ENCODE measurements at places on chromosomes 2 and 18.

- DNase-seq, result no peak
Measured at GRCh38 chr2:97733341-97734035, 20.1 kb downstream of the ZAP70 start.

DNA sequence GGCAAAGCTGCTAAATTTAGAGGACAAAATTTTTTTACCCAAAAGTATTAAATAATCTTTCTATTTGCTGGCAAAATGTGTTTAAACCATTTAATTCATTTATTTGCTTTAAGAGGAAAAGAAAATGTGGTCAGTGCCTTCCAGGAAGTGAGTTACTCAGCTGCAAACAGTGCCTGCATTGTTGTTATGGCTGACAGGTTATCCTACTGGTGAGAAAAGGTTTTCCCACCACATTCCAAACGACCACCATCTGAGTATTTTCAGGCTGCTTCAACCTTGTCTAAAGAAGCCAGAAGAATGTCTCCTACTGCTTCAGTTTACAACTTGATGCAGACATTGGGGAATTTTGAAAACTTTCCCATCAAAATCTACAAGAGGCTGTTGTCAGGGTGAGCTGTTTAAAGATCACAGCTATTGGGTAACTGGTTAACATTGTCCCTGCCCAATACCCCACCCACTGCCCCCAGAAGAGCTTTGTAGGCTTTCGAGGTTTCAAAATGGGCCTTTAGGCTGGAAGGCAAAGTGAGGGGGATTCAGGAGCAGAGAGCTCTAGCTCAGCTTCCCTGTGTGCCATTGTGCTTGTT, 461.3 kb upstream of the FANCL start:
- no peak for DNase-seq

- no peak for DNase-seq
Measured at GRCh38 chr2:46216213-46216612, 81.0 kb upstream of the EPAS1 start.

GRCh38 chr2:6454286-6454990, 411.3 kb downstream of the CMPK2 start:
- no peak for DNase-seq

DNA sequence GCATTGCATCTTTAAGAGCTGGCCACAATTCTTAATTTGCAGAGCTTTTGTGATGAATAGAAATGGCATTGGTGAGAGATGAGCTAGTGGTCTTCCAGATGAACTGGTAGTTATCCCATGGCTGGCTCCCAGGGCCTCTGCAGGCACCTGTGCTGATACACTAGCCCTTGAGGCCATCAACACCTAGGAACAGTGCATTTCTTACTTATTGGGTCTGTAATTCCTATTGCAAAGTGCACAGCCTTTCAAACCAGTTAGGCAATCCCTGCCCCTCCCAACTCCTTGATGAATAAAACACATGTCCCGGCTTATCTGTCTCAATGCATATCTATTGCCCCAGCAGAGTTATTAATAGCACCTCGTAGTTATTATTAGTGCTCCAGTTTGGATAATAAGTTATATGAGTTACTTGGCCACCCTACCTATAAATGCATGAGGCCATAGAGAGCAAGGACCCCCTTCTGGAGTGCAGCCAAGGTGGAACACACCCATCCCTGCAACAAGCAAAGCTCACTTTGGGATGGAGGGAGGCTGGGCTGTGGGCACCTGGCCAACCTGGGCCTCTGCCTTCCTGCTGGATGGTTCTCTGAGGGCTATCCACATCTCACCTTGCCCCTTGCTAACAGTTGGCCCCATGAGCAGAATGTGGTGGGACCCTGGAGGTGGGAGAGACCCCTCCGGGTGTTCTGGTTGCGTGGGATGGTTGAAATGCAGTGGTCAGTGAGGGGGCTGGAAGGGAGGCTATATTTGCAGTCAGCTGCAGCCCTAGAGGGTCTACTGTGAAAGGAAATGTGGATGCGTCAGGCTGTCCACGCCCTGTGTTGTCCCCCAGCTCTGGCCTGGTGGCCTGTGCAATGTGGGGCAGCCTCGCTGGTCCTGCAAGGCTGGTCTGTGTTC, 455.9 kb upstream of the HS6ST1 start:
- no peak for DNase-seq

GRCh38 chr18:40832362-40832761, 1122.7 kb upstream of the PIK3C3 start:
- DNase-seq, result no peak

GRCh38 chr2:112029164-112029563, 25.9 kb upstream of the TMEM87B start:
- no peak for DNase-seq

GRCh38 chr2:220998156-220998555, 573.9 kb downstream of the EPHA4 start:
- no peak for DNase-seq

- no peak for DNase-seq
Measured at GRCh38 chr2:43125090-43125998, 101.1 kb downstream of the ZFP36L2 start.

- no peak for DNase-seq
Measured at GRCh38 chr18:11955239-11956029, 25.9 kb upstream of the IMPA2 start.

DNA sequence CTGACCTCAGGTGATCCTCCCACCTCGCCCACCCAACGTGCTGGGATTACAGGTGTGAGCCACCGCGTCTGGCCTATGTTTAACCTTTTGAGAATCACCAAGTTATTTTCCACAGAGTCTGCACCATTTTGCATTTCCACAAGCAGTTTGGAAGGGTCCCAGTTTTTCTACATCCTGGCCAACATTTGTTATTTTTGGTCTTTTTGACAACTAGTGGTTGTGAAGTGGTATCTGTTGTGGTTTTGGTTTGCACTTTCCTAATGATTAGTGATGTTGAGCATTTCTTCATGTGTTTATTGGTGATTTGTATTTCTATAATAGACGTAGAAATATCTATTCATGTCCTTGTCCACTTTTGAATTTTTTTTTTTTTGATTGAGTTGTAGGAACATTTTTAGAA, 67.9 kb downstream of the BIRC6 start:
- DNase-seq, result no peak

- DNase-seq, result no peak
Measured at GRCh38 chr18:36402765-36403396, 105.4 kb downstream of the FHOD3 start.

DNA sequence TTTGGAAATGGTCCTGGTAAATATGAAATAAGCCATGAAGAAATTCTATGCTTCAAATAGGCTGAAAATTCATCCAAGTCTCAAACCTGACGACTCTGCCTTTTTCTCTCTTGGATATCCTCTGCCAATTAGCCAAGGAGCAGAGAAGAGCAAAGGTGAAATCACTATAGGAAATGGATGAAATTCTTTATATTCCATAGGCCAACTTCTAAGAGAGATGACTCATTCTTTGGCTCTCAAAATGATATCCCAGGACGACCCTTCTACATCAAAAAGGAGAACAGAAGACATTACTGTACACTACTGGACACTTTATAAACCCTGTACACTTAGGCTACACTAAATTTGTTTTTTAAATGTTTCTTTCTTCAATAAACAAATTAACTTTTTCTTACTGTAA, 22.7 kb downstream of the PDE1A start:
- no peak for DNase-seq

- DNase-seq, result no peak
Measured at GRCh38 chr2:152307863-152308262, 27.1 kb upstream of the FMNL2 start.

- DNase-seq, result no peak
Measured at GRCh38 chr2:52395912-52396311, 1364.0 kb upstream of the NRXN1 start.

DNA sequence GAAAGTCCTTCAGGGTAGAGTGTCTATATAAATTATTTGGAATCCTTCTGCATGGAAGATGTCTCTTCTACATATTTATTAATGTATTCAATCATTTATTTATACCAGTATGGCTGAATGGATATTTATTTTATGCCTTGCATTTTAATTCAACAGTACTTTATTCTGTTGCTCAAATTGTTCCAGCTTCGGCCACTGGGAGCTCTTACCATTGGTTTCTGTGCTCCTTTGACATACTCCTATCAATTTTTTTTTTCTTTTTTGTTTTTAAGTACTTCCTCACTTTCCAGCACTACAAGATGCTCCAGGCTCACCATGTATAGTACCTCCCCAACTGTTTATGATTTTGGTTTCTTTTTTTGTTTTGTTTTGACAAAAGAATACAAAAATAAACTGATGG, 39.4 kb upstream of the WIPF1 start:
- DNase-seq, result no peak

GRCh38 chr2:189726271-189726670, 36.3 kb downstream of the OSGEPL1 start:
- no peak for DNase-seq

GRCh38 chr2:158969162-158969714, 798 bp downstream of the TANC1 start:
- no peak for DNase-seq

- no peak for DNase-seq
Measured at GRCh38 chr2:123917241-123917640, 107.8 kb upstream of the CNTNAP5 start.

DNA sequence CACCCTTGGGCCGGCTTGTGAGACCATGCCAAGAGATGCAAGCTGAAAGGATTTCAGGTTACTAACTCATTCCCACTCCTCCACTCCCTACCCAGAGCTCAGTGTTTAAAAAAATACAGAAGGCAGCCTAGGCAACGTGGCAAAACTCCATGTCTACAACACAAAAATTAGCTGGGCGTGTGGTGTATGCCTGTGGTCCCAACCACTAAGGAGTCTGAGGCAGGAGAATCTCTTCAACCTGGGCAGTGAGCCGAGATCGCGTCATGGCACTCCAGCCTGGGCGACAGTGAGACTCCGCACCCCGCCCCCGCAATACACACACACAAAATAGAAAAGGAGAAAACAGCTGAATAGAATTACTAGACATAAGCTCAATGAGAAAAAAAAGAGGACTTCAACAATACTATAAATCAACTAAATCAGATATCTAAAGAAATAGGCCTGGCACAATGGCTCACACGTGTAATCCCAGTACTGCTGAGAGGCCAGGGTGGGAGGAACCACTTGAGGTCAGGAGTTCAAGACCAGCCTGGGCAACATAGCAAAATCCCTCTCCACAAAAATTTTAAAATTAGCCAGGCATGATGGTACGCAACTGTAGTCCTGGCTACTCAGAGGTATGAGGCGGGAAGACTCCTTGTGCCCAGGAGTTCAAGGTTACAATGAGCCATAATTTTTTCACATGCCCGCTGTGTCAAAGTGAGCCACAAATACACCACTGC, 10.1 kb downstream of the IWS1 start:
- no peak for DNase-seq

DNA sequence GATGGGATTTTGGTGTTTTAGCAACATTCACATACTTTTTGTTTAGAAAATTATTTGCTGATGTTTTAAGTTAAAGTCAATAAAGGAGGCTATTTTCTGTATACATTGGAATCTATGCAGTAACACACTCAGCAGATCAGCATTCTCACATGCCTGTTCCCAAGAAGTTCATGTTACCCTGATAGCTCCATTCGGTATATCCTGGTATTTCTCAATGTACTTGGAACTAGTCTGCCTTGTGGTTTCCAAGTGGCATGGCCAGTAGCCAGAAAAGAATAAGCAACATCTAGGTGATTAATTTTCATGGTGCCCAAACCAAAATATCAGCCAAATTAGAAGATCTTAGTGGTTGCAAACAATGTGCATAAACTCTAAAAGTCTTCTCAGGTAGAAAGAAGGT, 5.2 kb upstream of the NCAPH start:
- no peak for DNase-seq

DNA sequence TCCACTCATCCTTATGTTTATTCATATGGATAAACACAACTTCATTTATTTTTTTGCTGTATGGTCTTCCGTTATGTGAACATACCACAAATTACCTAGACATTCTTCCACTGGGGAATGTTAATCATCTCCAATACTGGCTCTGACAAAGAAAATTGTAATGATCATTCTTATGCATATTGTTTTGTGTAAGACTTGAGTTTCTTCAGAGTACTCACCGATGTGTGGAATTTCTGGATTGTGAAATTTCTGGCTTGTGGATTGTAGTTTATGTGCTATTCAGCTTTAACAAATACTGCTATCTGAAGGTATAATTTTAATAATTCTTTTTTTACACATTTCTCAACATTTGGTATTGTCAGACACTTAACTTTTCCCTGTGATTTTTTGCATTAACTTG, 212.2 kb upstream of the THUMPD2 start:
- DNase-seq, result no peak

DNA sequence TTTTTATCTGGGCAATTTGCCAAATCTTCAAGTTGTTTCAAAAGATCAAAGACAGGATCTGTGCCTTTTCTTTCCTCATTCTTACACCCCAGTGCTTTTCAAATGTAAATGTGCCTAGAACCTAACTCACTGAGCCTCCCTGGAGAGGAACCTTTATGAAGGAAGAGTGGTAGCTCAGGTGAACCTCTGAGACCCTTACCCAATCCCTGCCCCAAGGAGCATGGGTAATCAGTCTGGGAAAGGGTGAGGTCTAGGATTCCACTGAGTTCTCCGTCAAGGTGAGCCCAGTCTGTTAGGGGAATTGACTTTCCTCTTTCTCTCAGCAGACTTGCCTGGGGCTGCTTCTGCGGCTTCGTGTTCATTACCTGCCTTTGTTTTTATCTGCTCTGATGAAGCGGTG, 88.1 kb upstream of the MAP4K4 start:
- no peak for DNase-seq

DNA sequence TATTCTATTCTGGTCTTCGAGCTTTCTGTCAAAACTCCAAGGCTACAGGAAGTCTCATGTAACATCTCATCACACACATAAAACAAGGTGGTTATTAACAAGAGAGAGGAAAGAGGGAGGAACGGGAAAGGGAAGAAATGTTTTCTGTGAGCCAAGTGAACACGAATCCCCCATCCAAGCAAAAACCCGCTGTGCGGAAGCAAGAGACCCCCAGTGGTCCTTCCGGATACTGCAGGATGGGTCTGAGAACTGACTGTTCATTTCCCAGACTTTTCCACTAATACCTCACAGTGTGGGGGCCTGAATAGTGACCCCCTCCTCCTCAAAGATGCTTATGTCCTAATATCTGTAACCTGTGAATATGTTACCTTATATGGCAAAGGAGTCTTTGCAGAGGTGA, 19.0 kb upstream of the DIPK1C start:
- DNase-seq, result peak; percentile 70

GRCh38 chr2:111066062-111066593, 54.6 kb upstream of the BCL2L11 start:
- no peak for DNase-seq

GRCh38 chr2:10058251-10059015, 15.1 kb downstream of the KLF11 start:
- no peak for DNase-seq

- no peak for DNase-seq
Measured at GRCh38 chr2:214361116-214361515, 49.7 kb upstream of the VWC2L start.

- DNase-seq, result no peak
Measured at GRCh38 chr2:236946871-236947270, 138.8 kb upstream of the COPS8 start.

DNA sequence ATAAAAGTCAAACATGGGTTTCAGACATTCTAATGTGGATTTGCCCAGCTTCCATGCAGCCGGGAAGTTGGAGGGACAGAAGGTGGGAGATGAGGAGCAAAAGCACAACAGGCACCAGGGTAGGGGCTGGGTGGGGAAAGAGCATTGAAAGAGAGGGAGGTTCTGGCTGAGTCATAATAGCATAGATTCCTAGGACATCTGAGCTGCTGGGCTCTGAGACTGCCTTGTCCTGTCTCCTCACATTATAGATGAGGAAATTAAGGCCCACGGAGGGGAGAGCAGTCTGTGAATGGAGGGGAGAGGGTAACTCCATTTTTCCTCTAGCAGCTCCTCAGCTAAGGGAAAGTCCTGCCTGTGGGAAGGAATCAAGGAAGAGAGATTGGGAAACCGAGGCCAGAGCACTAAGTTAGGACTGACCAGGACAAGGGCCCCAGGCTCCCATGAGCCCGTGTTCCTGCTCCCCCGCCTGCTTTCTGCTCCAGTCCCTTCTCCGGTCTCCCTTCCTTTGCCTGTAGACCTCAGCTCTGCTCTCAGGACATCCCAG, 26.2 kb downstream of the SH2D6 start:
- no peak for DNase-seq
